ENCODE measurements at places on chromosomes 13 and 19.

GRCh38 chr13:53783471-53783870, 754.9 kb downstream of the OLFM4 start:
- DNase-seq = peak; percentile 9

DNA sequence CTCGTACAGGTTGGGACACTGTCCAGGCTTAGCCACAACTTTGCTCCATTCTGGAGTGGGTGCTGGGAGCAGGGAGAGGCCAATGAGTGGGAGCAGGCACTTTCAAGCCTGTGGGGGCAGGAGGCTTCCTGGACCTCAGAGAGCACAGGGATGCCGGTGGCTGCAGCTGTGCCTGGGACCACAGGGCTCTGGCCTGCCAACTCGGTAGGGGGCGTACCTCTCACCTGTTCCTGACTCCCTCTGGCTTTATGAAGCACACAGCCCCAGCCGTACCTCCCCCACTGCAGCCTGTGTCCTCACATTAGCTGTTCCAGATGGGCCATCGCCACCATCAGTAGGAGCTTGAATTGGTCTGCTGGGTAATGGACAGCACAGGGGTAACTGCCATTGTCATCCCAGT, 278.7 kb upstream of the KLHL1 start:
- no peak for DNase-seq

- DNase-seq = no peak
Measured at GRCh38 chr13:104015646-104016396, 949.6 kb upstream of the SLC10A2 start.

DNA sequence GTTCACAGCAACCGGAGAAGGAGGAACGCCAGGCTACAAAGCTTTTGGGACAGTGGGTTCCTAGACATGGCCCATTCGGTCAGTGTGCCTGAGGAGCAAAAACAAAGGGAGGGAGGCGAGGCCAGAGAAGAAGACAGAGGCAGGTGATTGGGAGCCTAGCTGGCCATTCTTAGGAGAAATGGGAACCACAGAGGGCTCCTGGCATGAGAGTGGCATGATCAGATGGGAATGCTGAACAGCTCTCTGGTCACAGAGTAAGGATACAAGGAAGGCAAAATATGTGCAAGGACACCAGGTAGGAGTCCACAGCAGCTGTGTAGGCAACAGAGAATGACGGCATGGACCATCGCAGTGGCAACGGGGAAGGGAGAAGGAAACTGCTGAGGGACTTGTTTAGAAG, 82.4 kb downstream of the EFNB2 start:
- no peak for DNase-seq

DNA sequence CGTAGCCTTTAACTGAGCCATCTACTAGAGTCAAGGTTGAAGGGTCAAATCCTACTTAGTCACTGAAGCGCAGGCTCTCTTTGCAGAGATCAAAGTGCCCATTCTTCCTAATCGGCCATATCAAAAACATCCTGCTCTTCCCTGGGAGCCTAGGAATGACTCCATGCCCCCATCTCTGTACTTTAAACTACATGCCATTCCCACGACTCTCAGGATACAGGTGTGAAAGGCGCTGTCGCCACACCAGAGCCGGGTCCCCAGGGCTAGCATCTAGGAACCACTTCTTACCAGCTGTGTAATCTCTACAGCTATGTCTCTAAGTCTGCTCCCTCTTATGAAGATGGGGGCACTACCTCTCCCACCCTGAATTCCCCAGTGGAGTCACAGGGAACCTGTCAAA, 22.3 kb downstream of the IRS2 start:
- no peak for DNase-seq

DNA sequence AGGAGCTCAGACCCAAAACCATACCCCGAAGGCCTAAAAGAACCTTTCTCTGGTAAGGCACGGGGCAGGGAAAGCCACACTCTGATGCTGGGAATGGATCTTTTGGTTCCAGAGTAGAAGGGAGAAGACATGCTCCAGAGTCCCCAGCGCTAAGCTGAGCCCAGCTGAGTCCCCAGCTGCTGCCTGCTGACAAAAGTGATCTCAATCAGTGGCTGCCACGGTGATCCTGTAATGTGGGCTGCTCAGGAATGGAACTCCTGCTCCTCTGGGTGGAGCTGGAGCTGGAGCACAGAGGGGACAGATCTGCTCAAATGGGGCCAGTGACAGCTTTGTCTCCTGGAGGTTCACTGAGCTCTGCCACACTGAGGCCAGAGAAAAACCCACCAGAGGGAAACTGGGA, 70.5 kb downstream of the MLLT1 start:
- no peak for DNase-seq

GRCh38 chr19:39916236-39916635, 18.2 kb downstream of the FCGBP start:
- no peak for DNase-seq

DNA sequence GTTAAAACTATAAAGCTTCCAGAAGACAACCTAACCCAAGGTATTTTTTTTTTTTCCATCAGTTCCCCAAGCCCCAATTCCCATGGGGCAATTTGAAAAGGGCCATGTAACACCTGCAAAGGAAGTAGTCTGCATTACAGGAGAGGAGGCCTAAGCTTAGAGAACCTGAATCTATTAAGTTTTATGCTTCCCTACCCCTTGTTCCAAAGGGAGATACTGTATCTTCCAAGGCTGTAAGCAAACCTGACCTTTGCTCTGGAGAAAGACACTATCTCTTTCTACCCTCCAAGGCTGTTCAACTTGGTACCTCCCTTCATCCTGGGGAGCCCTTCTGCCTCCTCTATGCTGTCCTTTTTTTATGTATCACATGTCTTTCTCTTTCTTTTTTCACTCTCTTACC, 15.0 kb downstream of the KATNAL1 start:
- DNase-seq = no peak

- no peak for DNase-seq
Measured at GRCh38 chr13:22040810-22041364, 370.0 kb downstream of the FGF9 start.

DNA sequence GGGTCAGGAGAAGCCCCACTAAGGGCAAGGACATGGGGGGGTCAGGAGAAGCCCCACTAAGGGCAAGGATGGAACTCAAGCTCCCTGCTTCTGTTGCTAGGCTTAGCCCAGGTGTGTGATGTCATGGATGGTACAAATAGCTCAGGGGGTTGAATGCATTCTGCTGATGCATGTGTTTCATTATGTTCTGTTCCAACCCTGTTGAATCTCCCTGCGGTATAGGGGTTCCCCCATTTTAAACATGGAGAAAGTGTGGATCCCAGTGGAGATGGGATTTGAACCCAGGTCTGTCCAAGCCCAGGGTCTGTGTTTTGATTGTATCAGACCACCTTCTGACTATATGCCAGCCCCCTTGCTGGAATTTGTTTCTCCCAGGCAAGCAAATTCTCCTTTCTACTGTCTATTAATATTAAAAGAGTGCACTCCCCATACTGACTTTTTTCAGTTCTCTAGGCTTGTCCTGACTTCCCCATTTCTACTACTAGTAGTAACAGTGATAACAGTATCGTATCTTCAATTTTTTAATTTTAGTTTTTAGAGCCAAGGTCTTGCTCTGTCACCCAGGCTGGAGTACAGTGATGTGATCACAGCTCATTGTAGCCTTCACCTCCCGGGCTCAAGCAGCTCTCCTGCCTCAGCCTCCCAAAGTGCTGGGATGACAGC, 6.7 kb downstream of the ZNF865 start:
- no peak for DNase-seq

DNA sequence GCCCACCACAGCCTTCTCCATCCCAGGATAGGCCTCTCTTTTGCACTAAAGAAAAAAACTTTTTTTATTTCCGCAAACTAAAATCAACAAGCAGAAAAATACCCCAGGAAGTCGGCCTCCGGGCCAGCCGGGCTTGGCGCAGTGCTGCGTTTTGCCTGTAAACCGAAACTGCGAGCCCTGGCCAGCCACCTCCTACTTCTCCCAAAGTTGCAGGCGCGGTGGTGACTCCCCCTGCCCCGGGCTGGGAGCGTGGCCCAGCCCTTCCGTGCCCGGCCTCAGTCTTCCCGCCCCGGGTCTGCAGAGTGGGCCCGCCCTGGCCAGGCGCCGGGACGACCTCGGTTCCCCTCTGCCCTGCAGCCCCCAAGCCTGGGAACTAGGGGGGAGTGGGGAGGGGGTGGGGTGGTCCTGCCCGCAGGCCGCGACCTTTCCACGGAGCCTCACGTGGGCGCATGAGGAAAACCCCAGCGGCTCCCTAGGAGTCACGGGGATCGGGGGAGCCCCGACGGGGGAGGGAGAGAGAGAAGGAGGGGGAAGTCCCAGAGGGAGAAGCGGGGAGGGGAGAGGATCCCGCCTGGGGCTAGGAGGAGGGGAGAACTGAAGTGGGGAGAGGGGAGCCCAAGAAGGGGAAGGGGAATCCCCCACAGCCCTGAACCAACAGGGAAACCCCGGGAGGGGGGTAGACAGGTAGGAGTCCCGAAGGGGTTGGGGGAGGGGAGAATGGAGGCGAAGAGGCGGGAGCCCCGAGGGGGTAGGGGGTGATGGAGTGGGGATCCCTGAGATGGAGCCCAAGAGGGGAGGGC, 3.0 kb downstream of the GADD45B start:
- DNase-seq = peak; percentile 25

DNA sequence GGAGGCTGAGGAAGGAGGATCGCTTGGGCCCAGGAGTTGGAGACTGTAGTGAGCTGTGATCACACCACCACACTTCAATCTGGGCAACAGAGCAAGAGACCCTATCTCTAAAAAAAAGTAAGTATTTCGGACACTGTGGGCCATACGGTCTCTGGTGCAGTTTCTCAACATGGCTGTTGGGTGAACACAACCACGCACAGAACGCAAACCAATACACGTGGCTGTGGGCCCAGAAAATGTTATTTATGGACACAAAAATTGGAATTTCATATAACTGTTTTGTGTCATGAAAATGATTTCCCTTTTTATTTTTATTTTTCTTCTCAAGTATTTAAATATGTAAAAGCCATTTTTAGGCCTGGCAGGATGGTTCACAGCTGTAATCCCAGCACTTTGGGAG, 19.5 kb downstream of the LDLR start:
- DNase-seq = no peak

- no peak for DNase-seq
Measured at GRCh38 chr19:19052921-19053320, 10.9 kb upstream of the SLC25A42 start.

- no peak for DNase-seq
Measured at GRCh38 chr13:100502446-100502845, 86.1 kb downstream of the GGACT start.

GRCh38 chr19:15595069-15595468, 19.9 kb upstream of the CYP4F8 start:
- DNase-seq = no peak

GRCh38 chr13:26280295-26280694, 26.4 kb downstream of the CDK8 start:
- DNase-seq = no peak

DNA sequence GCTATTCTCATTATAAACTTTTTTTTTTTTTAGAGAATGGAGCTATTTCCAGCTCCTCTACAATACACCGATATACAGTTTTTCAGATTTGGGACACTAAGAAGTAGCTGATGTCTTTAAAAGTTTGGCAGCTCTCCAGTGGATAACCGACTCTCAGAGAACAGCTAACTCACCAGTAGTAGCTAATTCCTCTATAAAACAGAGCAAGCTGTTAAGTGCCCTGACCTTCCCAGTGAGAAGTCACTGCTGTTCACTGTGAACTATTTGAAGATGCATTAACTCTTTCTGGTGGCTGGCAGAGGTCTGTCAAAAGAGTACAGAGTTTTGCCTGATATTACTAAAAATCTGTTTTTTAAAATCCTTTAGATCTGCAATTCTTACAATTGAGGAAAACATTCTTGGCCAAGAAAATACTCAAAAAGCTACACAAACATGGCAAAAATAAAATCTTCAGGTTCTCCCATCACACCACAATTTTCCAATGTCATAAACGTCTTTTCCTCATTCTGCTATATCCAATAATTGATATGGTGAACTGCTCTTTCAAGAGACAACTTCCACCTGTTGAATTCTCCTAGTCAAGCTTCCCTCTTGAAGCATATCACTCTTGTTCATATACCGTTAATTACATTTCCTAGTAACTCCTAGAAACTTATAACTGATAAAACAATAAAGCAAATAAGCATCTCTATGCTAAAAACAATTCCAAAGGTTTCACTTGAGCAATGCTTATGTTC, 44.2 kb downstream of the TBC1D4 start:
- DNase-seq = peak; percentile 55

- DNase-seq = no peak
Measured at GRCh38 chr13:50203256-50203941, 188.2 kb downstream of the KCNRG start.

GRCh38 chr13:102686024-102686423, 8.8 kb downstream of the METTL21C start:
- DNase-seq = no peak

- DNase-seq = no peak
Measured at GRCh38 chr19:38719761-38720558, 24.3 kb downstream of the CAPN12 start.

DNA sequence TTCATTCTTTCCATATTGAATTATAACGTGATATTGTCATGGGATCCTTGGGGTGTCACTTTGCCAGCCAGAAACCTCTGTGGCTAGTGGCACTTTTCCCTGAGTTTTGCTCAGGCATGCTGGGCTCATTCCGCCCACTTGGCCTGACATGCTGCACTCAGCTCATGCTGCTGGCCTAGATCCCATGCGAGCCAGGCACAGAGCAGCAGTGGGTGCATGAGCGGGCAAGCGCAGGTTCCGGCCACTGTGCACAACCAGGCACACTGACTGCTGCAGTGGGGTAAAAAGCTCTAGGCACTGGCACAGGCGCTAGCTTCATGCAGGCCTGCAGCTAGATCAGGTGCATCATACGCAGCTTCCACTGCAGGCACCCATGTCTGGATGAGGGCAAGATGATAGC, 221.2 kb downstream of the MAB21L1 start:
- DNase-seq = no peak

- peak; percentile 35 for DNase-seq
Measured at GRCh38 chr13:33797622-33798021, 20.3 kb upstream of the RFC3 start.

DNA sequence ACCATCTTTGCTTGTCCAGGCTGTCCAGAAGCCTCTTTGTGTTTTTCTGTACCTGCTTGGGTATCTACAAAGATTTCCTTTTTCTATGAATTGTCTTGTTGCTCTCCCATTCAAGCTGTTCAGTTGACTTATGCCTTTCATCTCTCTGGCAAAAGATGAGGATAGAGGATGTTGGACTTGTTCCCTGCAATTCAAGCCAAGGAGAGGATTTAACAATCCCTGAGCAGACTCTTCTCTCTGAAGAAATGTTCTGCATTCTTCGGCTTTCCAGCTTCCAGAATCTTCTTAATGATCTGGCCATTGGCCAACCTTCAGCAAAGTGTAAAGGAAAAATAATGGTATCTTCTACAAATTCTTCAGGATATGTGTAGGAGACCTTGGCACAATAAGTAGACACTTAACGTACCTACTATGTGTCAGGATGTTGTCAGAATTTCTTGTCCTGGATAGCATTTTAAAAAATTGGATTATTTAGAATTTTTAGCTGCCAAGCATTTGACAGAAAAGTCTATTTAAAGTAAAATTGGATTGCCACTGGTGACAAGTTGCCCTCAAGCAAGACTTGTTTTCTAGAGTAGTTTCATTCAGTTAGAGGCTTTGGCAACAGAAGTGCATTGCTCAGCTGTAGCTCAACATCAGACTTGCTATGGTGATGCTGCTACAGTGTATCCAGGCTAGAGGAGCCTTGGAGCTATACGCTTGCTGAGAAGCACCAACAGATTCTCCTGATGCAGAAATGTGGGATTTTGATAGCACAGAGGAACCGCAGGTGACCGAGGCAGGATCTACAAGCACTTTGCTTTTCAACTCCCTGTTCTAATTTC, 455.7 kb downstream of the SUCLA2 start:
- peak; percentile 22 for DNase-seq

All from pons (tissue), 1 donor.